Activated CD4-positive, alpha-beta T cell treated with anti-CD3 and anti-CD28 coated beads for 24 hours (primary cell): ENCODE measurements at places on chromosomes 6 and 20.

- no peak for DNase-seq
Measured at GRCh38 chr20:33393609-33394008, 7.7 kb downstream of the CDK5RAP1 start.

- no peak for DNase-seq
Measured at GRCh38 chr6:3393836-3394202, 63.0 kb downstream of the SLC22A23 start.

DNA sequence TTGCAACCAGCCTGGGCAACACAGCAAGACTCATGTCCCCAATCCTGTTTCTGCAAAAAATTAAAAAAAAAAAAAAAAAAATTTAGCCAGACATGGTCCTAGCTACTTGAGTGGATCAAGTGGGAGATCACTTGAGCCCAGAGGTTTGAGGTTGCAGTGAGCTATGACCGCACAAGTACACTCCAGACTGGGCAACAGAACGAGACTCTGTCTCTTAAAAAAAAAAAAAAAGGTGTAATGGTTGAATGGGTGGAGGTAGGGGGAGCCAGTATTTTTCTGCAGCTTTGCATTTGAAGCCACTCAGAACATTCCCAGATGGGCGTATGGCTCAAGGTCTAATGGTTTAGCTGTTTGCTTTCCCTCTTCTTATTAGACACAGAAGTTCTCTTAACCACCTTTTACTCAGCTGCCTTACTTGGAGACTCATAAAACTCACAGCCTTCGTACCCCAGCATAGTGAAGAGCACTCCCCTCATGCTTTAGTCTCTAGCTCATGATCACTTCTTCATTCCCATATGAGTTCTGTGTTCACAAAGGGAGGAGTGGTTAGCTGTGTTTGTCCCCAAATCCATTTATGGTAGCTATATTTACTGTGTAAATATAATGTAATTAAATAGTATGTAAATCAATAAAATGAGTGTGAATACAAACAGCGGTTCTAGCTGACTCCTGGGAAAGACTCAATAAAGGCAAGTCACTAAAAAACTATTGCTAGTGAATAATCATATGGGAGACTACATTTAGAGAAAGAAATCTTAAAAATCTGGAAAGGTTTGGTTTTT is 9.0 kb downstream of the FKBP1A start:
- no peak for DNase-seq

- no peak for DNase-seq
Measured at GRCh38 chr6:37702314-37702713, 4.6 kb upstream of the MDGA1 start.

- no peak for DNase-seq
Measured at GRCh38 chr6:30998785-30999184, 11.5 kb upstream of the MUC22 start.
